ENCODE measurements at places on chromosomes 4 and X. TPM values are rescaled to one million over a fixed set of nuclear protein-coding genes. Genes with fewer than 3 reads are reported as not detected.
A peak's percentile ranks its signal among the peaks of the same experiment; 100 is the strongest.

The CASP3 gene
- 33.2 TPM for total RNA-seq

The HS6ST2 gene
- total RNA-seq = 1.1 TPM

The PDGFRA gene
- total RNA-seq = 88.8 TPM

The RPS3A gene
- 905 TPM for total RNA-seq

The SLC26A1 gene
- total RNA-seq = 4.1 TPM

The FAM47C gene
- total RNA-seq = not detected

The MAGEB2 gene
- not detected for total RNA-seq

The TSPAN7 gene
- total RNA-seq = 111 TPM

The RAB33A gene
- total RNA-seq = not detected

The COL4A5 gene
- 0.75 TPM for total RNA-seq

The ENPEP gene
- 1.1 TPM for total RNA-seq

The SATL1 gene
- total RNA-seq = not detected

The SYTL4 gene
- 44.6 TPM for total RNA-seq

The YY2 gene
- not detected for total RNA-seq

The GPC3 gene
- 0.82 TPM for total RNA-seq

DNA sequence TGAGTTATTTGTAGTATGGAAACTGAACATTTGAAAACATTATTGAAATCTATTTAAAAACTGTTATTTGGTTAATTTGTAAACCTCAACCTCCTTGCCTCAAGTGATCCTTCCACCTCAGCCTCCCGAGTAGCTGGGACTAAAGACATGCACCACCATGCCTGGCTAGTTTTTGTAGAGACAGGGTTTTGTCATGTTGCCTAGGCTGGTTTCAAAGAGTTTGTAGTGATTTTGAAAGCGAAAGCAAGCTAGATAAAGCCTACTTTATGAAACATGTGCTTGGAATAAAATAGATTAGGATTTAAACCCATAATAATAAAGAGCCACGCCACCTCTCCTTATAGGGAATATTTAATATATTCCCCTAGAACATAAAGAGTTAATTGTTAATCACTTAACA is 23.5 kb downstream of the ARSJ start:
- no peak for DNase-seq

DNA sequence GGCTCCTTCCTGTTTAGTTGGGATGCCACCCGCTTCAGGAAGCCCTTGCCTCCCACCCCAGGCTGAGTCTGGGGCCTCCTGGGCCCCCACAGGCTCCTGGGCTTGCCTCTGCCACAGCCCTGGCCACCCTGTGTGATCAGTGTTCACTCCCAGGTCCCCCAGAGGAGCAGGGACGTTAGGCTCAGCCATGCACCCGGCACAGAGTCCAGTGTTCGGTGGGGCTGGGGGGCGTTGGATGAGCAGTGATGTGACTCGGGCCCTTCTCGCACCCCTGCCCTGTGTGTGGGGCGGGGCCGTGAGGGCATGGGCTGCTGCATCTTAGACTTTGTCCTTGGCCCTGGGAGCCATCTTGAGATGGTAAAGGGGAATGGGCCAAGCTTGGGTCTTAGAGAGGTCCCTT is 29.9 kb upstream of the HTRA3 start:
- no peak for DNase-seq

GRCh38 chr4:146247356-146247755 is 33.0 kb downstream of the REELD1 start:
- no peak for DNase-seq

DNA sequence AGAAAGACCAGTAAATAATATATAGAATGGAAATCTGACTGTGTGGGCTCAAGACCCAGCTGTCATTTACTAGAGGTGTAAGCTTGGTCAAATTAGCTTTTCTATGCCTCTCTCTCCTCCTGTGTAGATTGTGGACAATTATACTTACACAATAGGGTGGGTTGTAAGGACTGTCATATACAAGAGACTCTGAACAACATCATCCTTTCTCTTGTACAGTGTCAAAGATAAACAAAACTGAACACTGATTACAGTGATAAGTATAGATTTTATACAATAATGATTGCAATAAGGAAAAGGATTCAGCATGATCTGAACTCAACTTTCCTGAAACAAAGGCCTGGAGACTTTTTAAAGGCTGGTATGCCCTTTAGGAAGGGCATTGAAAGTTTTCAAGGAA is 429.2 kb upstream of the HS3ST1 start:
- no peak for DNase-seq

- DNase-seq = no peak
Observed at GRCh38 chr4:26717332-26717731, 133.4 kb downstream of the TBC1D19 start.

- no peak for DNase-seq
Observed at GRCh38 chr4:174681723-174682300, 147.2 kb downstream of the GLRA3 start.

GRCh38 chr4:14994242-14994641 is 8.0 kb upstream of the CPEB2 start:
- no peak for DNase-seq

GRCh38 chr4:122456231-122457116 is at the start of gene IL2:
Gene IL2, minus strand, starts transcription at chr4:122456725. Its CDS starts 285 bp downstream, at chr4:122456440.
- DNase-seq = no peak

- no peak for DNase-seq
Observed at GRCh38 chrX:148582353-148582752, 81.9 kb downstream of the AFF2 start.

GRCh38 chr4:124943145-124943889 is 230.8 kb upstream of the ANKRD50 start:
- no peak for DNase-seq

DNA sequence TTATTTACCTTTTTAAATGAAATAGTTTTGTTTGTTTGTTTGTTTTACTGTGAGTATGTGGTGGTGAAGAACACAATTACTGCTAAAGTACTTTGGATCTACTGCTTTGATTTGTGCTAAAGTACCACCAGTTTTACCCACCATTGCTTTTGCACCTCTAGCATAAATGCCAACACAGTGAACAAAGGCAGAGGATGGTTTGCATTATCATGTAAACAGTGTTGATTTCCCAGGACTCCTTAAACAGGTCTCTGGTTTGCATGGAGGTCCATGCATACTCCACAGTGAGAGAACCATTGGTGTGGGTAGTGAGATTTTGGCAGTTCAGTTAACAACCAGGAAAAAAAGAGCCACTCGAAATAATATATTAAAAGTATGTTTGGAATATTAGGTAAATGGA is 11.0 kb downstream of the FAT4 start:
- no peak for DNase-seq

GRCh38 chrX:39718981-39719380 is 378.8 kb downstream of the BCOR start:
- no peak for DNase-seq

GRCh38 chr4:188658958-188659522 is 519.8 kb downstream of the TRIML1 start:
- DNase-seq = no peak

GRCh38 chrX:18045436-18045835 is 175.2 kb downstream of the BEND2 start:
- no peak for DNase-seq

DNA sequence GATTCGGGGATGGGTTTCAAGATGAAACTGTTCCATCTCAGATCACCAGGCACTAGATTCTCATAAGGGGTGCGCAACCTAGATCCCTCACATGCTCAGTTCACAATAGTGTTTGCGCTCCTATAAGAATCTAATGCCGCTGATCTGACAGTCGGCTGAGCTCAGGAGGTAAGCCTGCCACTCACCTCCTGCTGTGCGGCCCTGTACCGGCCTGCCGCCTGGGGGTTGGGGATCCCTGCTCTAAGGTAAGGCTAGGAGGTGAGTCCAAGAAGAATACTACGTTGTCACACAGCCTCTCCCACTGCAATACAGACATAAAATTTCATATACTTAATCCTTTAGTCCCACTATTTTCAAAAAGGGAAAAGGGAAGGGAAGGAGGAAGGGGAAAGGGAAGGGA is 213.4 kb upstream of the HCCS start:
- DNase-seq = no peak

GRCh38 chr4:40046311-40046980 is 10.2 kb upstream of the N4BP2 start:
- DNase-seq = peak; percentile 50

- no peak for DNase-seq
Observed at GRCh38 chr4:2283199-2283711, 21.3 kb upstream of the MXD4 start.

DNA sequence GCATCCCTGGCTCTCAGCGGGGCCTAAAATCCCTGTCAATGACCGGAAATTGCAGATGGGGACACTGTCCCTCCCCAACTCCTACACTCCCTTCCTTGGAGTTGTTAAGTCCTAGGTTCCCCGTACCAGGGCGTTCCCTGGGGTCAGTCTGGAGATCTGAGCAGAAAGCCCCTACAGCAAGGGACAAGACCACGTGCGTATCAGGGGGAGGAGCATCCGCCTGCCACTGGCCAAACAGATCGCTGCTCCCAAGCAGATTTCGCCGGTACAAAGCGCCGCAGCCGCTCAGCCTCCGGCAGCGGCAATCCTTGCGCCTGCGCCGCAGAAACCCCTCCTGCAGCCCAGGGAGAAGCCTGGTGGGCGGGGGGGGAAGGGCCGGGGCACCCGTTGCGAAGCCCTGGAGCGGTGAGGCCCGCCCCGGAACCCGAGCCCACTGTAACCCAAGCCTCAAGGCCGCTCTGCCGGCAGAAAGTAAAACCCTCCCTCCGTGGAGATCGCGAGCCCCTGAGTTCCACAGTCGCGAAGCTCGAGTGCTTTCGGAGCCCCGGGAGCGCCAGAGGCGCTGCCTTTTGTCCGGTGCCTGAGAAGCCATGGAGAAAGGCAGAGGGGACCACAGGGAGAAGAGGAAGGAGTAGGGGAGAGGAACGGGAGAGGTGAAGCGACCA is 2.7 kb downstream of the CRMP1 start:
- no peak for DNase-seq

GRCh38 chr4:103199009-103199408 is 866 bp upstream of the CENPE start:
- no peak for DNase-seq

- DNase-seq = no peak
Observed at GRCh38 chrX:45781901-45782553, 581.4 kb upstream of the DIPK2B start.

- no peak for DNase-seq
Observed at GRCh38 chr4:151771664-151772063, 10.9 kb upstream of the GATB start.

DNA sequence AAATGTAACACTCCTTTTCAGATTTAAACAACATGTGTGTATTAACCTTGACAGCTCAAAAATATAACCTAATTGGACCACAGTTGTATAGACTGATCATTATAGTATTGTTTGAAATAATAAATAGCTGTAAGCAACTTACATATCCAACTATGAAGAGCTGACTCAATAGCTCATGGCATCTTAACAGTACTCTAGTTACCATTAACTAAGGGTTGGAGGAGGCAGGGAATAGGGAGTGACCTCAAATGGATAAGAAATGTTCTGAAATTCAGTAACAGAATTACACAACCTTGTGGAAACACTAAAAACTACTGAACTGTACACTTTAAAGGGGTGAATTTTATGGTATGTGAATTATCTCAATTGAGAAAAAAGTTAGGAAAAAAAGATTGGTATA is 136.5 kb upstream of the CPEB2 start:
- DNase-seq = no peak

- DNase-seq = no peak
Observed at GRCh38 chr4:88893961-88894360, 163.0 kb downstream of the FAM13A start.

DNA sequence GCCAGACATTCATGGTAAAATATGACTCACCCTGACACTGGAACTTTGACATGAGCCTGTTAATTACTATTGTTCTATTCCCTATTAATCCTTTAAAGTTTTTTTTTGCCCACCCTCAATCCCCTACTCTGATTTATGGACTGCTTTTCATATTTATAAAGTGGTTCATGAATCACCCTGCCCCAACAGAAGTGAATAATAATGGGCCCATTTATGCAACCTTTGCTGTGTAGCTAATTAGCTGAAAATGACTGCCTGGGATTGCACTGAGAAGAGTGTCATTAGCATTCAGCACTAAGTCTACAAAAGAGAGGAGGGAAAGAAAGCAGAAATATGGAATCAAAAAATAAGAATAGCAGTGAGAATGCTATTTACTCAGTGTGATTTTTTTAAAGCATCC is 154.3 kb downstream of the COMMD8 start:
- DNase-seq = no peak
